ENCODE measurements at places on chromosomes 7 and 10. TPM values are rescaled to one million over a fixed set of nuclear protein-coding genes. Genes with fewer than 3 reads are reported as not detected.

DNA sequence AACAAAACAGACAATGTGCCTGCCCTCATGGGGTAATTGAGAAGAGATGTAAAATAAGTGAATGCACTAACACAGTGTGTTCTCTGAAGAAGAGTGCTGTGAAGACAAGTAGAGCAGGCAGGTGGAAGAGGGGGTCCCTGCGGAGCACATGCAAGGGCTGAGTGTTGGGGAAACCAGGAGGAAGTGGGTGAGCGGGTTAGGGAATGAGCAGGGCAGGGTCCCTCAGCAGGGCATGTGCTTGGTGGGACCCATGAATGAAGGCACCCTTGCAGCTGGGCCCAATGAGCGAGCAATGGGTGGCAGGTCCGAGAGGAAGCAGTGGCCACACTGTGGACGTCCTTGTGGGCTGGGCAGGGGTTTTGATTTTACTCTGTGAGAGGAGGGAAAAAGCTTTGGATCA lies 376.6 kb upstream of the COBL start:
- no peaks in the 10 kb centered on the region for H3K27me3 ChIP-seq
- H3K27ac ChIP-seq = no peak overlapping the region
- DNase-seq = no peak
- H3K4me1 ChIP-seq = no peaks in the 10 kb centered on the region
- H3K4me3 ChIP-seq = no peak overlapping the region
- H3K36me3 ChIP-seq = no peaks in the 10 kb centered on the region

HTR7 gene
- 0.25 TPM for polyA plus RNA-seq

- H3K4me3 ChIP-seq = no peak overlapping the region
- no peaks in the 10 kb centered on the region for H3K27me3 ChIP-seq
- no peaks in the 10 kb centered on the region for H3K4me1 ChIP-seq
Measured at GRCh38 chr10:69056129-69056528, 31.8 kb upstream of the SRGN start.

DNA sequence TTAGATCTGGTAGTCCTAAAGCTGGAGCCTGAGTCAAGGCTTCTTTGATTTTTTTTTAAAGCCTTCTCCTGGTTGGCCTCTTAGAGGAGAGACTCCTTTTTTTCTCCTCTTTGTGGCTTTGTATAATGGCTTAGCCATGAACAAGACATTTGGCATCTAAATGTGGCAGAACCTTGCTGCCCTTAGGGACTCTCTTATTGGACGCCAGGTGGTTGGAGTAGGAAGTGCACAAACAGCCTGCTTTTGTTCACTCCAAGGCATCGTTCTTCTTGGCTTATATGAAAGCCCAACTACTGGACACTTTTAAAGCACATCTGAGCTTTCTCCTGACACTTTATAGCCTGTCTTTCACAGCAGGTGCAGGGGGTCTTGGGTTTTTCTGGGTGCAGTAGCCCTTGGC lies 25.0 kb downstream of the ZPBP start:
- H3K27ac ChIP-seq = no peak overlapping the region
- H3K36me3 ChIP-seq = no peaks in the 10 kb centered on the region
- DNase-seq = no peak
- no peak overlapping the region for H3K4me3 ChIP-seq
- H3K27me3 ChIP-seq = no peaks in the 10 kb centered on the region

DNA sequence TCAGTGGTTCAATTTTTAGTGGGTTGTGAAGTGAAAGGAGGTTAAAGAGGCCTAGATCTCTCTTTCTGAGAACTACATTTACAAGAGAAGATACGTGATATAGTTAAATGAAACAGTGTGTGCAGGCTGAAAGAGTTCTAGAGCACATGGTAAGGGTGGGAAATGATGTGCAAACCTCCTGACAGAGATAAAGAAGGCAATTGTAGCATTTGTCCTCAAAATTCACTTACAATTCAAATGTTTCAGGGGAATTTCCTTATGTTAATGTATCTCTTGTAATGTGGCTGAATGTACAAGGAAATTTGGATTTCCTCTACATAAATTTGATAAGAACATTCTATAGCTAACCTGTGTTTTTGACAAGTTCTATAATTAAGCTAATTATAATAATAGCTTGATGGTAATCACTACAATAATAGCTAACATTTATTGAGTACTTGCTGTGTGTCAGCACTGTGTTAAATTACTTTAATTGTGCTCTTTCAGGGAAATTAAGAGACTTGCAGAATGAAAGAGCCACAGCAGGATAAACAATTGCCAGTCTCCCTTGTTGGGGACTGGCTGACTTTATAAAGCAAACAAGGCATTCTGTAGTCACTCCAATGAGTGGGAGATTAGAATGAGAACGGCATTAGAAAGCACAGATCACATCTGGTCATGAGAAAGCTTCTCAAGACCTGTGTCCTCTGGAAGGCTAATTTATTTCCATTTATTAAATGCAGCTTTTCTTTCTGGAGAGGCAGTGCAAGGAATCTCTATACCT lies 139.7 kb upstream of the TMEM72 start:
- H3K4me1 ChIP-seq = no peaks in the 10 kb centered on the region
- no peaks in the 10 kb centered on the region for H3K27me3 ChIP-seq
- no peak overlapping the region for H3K27ac ChIP-seq

GRCh38 chr7:25756601-25757000 lies 395.4 kb upstream of the NFE2L3 start:
- no peaks in the 10 kb centered on the region for H3K27me3 ChIP-seq
- no peaks in the 10 kb centered on the region for H3K36me3 ChIP-seq
- DNase-seq = no peak
- no peak overlapping the region for H3K27ac ChIP-seq
- H3K4me1 ChIP-seq = no peaks in the 10 kb centered on the region

GRCh38 chr7:135159359-135160085 lies 11.0 kb downstream of the CYREN start:
- peaks cover 55% of the 10 kb centered on the region for H3K4me1 ChIP-seq
- H3K36me3 ChIP-seq = peaks cover 14% of the 10 kb centered on the region
- no peak for DNase-seq
- H3K4me3 ChIP-seq = no peak overlapping the region

GRCh38 chr10:43681220-43681619 lies 32.5 kb upstream of the ZNF32 start:
- H3K27me3 ChIP-seq = no peaks in the 10 kb centered on the region
- no peak for DNase-seq
- H3K27ac ChIP-seq = no peak overlapping the region
- no peaks in the 10 kb centered on the region for H3K36me3 ChIP-seq

TEX36 gene
- polyA plus RNA-seq = not detected

DNA sequence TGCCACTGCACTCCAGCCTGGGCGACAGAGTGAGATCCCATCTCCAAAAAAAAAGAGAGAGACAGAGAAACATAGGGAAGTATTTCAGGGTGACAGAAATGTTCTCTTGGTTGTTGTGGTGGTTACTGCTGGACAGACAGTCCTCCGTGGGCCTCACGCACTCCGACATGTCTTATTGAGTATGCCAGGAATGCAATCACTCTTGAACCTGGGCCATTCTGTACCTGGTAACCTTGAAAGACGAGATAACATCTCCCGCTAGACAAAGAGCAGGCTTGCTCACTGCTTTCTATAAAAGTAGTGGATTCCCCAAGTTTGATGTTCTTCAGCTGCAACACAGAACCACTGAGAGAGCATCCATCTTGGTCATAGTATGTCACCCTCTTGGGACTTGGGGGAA lies 6.7 kb downstream of the CACUL1 start:
- H3K27ac ChIP-seq = no peak overlapping the region
- no peaks in the 10 kb centered on the region for H3K36me3 ChIP-seq
- no peak overlapping the region for H3K4me3 ChIP-seq
- no peaks in the 10 kb centered on the region for H3K27me3 ChIP-seq
- peaks cover under 1% of the 10 kb centered on the region for H3K4me1 ChIP-seq
- DNase-seq = no peak

DBF4 gene
- 23.7 TPM for polyA plus RNA-seq

- no peak overlapping the region for H3K27ac ChIP-seq
- no peak for DNase-seq
- peaks cover 11% of the 10 kb centered on the region for H3K27me3 ChIP-seq
- H3K36me3 ChIP-seq = no peaks in the 10 kb centered on the region
- no peaks in the 10 kb centered on the region for H3K4me1 ChIP-seq
- H3K4me3 ChIP-seq = no peak overlapping the region
Measured at GRCh38 chr7:1197997-1198625, 34.6 kb upstream of the UNCX start.

DNA sequence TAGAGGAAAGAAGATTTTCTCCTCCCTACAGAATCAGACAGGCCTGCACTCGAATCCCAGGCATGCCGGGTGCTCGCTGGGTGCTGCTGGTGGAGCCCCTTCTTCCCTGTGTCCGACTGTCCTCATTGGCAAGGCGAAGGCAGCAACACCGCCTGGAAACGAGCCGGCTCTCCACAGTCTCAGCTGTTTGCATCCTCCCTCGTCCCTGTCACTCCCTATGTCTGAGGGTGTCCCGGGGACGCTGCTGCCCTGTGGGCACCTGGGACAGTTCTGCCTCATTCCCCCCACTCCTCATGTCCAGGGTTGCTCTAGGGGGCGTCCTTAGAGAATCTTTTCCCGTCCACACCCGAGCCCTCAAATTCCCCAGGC lies 31.6 kb upstream of the TMEM72 start:
- no peaks in the 10 kb centered on the region for H3K27me3 ChIP-seq
- H3K36me3 ChIP-seq = no peaks in the 10 kb centered on the region
- DNase-seq = no peak
- H3K4me1 ChIP-seq = peaks cover 13% of the 10 kb centered on the region

DNA sequence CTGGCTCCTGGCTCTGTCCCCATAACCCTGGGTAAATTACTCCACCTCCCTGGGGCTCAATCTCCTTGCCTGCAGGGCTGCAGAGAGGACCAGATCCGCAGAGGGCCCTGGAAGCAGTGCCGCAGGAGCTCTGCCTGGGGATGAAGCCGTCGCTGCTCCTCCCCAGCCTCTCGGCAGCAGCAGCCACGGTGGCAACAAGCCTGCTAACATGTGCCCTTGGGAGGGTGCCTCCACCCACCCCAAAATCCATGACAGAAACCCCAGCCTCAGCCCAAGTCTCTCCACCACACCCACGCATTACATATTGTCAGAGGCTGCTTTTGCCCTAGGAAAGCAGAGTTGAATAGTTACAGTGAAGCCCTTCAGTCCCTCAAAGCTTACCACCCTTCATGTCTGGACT lies 486.4 kb upstream of the FOXK1 start:
- DNase-seq = no peak
- H3K4me1 ChIP-seq = no peaks in the 10 kb centered on the region
- no peaks in the 10 kb centered on the region for H3K36me3 ChIP-seq
- no peaks in the 10 kb centered on the region for H3K27me3 ChIP-seq

HABP2 gene
- 0.62 TPM for polyA plus RNA-seq

DNA sequence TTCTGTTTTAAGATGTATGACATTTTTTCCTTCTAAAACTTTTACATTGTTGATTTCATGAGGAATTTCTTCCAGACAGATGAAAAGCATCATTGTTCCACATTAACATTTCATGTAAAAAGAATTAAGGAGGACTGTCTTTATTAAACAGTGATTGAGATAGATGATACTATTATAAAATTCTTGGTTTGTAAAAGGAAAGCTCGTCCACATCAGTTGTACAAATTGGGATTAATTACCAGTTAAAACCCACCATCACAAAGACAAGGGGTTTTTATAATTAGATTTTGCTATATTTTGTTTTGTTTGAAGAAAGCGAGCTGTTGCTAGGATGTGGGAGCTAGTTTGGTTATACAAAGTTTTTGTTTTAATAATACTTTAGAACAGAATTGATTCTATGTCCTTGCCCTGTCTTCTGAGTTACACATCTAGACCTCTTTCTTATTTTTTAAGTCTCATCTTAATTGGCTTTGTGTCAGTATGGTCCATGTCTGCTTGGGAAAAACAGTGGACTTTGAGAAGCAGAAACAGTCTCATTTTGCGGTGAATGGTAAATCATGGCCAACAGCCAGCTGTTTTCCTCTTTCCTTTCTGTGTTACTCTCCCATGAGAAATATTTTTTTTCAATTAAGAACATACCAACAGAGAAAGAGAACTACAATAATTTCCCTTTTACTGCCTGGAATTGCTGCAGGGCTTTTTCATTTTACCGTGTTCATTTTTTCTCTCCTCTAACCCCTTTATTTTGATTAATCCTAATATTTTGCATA lies 3.2 kb downstream of the TES start:
- H3K27ac ChIP-seq = peak overlapping the region; percentile 99
- no peaks in the 10 kb centered on the region for H3K27me3 ChIP-seq
- DNase-seq = no peak
- H3K4me3 ChIP-seq = no peak overlapping the region

DNA sequence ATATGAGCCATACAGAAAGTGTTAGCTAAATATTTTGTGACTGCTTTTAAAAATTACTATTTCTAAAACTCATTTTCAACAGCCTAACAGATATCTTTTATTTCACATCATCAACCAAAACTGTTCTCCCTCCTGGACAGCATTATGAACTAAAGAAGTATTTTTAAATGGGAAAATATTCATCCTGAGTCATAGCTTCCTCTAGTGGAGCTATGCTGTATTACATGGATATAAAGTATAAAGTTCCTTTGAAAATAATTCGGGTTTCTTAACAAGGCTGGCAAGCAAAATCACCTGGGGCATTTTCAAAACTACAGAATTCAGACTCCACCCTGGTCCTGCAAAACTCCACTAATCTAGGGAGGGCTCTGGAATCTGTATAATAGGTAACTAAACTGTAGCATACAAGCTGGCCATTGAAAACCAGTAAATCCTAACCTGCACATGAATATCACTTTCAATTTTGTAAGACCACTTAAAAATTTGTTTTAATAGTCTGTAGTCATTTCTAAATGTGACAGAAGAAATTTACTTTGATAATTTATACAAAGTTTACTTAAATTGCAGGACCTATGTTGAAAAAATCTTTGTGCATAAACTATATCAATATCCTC lies 53.5 kb downstream of the SCIN start:
- H3K4me3 ChIP-seq = no peak overlapping the region
- H3K36me3 ChIP-seq = no peaks in the 10 kb centered on the region
- no peaks in the 10 kb centered on the region for H3K27me3 ChIP-seq

DNA sequence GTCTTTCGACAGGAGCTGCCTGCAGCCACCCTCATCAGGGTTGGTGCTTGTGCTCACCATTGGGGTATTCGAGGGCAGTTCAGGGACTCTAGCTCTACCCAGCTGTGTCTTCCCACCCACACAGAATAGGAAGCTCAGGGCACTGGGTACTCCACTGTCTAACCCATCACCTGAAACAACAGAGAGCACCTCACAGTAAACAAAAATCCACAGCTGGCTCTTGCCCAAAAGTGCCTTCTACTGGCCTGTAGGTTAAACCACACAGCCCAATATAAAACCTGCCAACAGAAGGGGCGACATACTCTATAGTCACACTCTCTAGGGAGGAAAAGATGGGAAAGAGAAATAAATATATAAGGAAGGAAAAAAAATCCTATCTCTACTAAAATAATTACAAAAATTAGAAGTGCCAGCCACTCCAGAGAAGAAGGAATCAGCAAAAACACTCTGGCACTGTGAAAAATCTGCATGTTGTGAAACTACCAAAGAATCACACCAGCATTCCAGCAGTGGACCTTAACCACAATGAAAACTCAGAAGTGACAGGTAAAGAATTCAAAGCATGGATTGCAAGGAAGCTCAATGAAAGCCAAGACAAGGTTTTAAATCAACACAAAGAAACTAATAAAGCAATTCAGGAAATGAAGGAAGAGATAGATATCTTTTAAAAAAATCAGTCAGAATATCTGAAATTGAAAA lies 110.0 kb downstream of the HGF start:
- no peak for DNase-seq
- no peak overlapping the region for H3K27ac ChIP-seq
- no peak overlapping the region for H3K4me3 ChIP-seq

GRCh38 chr7:22430457-22430856 lies 69.5 kb downstream of the STEAP1B start:
- no peak overlapping the region for H3K27ac ChIP-seq
- H3K4me1 ChIP-seq = no peaks in the 10 kb centered on the region
- H3K27me3 ChIP-seq = no peaks in the 10 kb centered on the region
- DNase-seq = no peak
- no peak overlapping the region for H3K4me3 ChIP-seq
